ENCODE measurements at places on chromosomes 13 and 19.

DNA sequence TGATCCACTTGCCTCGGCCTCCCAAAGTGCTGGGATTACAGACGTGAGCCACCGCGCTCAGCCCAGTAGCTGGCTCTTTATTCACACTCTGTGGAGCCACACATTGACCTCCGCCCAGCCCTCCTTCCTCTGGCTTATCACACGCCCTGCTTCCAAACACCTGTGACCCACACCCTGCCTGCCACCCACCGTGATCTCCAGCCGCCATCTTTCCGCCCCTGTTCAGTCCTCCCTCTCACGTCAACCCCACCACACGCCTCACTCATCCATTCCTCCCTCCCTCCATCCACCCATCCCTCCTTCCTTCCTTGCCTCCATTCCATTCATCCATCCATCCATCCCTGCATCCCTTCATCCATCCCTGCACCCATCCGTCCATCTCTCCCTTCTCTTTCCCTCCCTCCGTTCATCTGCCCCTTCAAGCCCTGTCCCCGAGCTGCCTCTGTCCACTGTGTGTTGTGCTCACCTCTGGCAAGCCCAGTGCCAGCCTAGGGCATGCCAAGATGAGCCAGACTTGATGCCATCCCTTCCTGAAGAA, 17.6 kb downstream of the ZNF296 start:
- no peak for DNase-seq

- DNase-seq = no peak
Observed at GRCh38 chr13:20121159-20121525, 39.7 kb downstream of the GJA3 start.

DNA sequence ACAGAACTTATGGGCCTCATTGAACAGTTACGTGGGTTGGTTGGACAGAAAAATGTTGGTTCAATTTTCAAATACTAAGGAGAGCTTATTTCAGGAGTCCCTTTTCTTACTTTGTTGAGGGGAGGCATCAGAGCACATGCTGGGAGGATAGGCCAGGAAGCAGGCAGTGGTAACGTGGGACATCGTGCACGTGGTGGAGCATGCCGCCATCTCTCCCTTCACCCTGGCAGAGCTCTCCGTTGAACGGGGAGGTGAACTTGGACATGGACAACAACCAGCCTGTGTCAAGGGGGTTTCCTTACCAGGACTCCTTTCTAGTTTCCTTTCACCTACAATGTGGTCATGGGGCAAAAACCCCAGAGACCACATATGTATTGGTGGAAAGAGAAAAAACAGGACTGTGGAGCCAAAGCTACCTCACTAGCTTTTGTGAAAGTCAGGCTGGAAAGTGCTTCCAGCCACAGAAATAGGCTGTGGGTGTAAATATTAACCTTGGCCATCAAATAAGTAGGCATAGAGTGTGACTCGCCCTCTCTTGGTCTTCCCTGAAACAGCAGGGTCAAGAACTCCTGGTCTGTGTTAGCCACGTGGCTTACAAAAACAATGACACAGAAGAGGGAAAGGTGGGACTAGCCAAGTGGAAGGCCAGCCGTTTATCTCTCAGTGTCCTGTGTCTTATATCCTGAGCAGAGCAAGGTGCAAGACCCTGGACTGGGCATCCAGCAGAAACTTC, 14.4 kb downstream of the MICOS13 start:
- no peak for DNase-seq

- no peak for DNase-seq
Observed at GRCh38 chr19:34232566-34233481, 21.5 kb upstream of the GARRE1 start.

DNA sequence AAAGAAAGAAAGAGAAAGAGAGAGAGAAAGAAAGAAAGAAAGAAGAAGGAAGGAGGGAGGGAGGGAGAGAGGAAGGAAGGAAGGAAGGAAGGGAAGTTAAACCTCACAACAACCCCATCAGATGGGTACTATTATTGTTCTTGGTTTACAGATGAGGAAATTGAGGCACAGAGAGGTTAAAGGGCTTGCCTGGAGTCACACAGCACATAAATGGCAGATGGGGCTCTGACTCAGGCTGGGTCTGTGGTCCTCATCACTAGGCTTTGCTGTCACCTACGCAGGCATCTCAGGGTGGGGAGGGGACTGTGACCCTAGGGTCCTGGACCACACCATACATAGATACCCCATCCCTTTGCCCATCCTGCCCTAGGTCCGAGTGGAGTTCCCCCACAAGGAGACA, 36.3 kb downstream of the RDH8 start:
- no peak for DNase-seq

DNA sequence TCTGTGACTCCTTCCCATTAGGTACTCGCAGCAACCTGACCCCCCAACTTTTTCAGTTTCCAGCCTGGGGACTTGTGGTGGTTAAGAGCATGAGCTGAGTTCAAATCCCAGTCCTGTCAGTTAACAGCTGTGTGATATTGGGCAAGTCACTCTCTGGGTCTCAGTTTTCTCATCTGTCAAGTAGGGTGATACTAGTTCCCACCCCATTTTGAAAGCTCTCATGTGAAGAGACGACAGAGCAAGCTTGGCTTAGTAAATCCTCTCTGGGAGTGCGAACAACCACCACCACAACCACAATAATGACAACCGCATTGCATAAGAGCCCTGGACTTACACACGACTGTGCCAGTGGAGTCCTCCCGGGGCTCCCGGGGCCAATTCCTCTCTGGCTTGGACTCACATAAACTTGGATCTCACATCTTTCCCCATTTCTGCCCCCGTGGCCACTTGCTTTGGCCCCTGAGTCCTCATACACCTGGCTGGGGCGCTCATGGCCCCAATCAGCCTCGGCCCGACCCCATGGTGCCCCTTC, 454 bp downstream of the BLVRB start:
- no peak for DNase-seq

DNA sequence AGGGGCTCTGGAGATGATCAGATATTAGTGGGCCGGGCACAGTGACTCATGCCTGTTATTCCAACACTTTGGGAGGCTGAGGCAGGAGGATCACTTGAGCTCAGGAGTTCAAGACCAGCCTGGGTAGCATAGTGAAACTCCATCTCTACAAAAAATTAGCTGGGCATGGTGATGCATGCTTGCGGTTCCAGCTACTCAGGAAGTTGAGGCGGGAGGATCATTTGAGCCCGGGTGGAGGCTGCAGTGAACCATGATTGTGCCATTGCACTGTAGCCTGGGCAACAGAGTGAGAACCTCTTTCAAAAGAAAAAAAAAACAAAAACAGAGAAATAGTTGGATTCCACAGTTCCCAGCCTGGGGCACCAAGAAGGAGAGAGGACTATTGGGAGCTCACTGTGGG, 17.9 kb upstream of the SHFL start:
- DNase-seq = no peak

- DNase-seq = no peak
Observed at GRCh38 chr13:52377898-52378297, 28.1 kb downstream of the THSD1 start.

- DNase-seq = no peak
Observed at GRCh38 chr19:40192758-40193586, 1.7 kb downstream of the MAP3K10 start.

DNA sequence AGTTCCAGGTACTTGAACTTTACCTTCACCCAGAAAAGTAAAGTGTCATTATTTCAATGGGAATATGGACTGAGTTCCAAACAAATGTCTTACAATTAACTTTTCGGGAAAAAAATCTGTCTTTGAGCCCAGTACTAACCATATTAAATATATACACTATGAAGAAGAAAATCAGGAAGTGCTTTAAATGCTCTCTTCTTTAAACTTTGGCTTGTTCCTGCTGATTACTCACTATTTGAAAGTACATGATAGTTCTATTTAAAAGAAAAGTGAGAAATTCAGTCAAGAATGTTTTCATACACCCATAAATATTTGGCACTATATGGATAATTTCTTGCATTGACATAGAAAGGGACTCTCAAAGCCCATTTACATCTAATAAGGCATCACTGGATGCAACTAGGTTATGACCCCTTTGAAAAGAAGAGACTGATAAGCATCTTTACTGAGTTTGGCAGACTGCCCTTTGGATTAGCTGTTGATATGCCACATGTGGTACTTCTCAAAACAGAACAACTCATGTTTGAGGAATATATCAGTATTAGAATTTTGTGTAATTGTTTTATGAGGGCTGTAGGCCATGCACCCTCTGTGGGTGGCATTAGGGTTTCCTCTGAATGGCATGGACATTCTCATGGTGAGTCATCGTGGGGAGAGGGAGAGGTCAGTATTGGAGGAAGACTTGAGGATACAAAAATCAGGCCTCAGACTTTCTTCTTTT, 25.0 kb upstream of the VWA8 start:
- no peak for DNase-seq

- no peak for DNase-seq
Observed at GRCh38 chr19:32246006-32246405, 99.4 kb upstream of the ZNF507 start.

- no peak for DNase-seq
Observed at GRCh38 chr19:4288091-4288777, 9.2 kb downstream of the SHD start.

GRCh38 chr19:17323300-17323963, 11.2 kb downstream of the ANO8 start:
- DNase-seq = no peak

- no peak for DNase-seq
Observed at GRCh38 chr19:52542984-52543664, 15.7 kb downstream of the ZNF808 start.

DNA sequence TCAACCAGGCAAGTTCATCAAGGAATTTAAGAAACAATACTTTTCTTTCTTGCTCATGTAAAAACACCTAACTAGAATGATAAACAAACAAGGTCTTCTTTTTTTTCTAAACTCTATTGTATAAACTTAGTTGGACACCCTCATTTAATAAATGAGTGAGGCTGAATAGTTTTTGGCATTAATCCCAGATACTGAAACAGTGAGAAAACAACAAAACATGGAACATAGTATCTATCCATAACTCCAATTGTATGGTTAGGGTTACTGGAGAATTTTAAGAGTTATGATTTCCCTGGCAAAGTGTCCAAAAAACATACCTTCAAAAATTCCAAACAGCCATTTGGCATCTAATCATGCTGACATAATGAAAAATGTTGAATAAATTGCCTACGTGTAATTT, 5.8 kb upstream of the POMP start:
- no peak for DNase-seq

GRCh38 chr19:5588441-5588840, 20.7 kb upstream of the TINCR start:
- DNase-seq = no peak

- no peak for DNase-seq
Observed at GRCh38 chr19:38079926-38080380, 144.1 kb downstream of the DPF1 start.

- no peak for DNase-seq
Observed at GRCh38 chr13:98681049-98681448, 71.4 kb downstream of the SLC15A1 start.

- DNase-seq = no peak
Observed at GRCh38 chr19:2476451-2477140, 669 bp downstream of the GADD45B start.

- no peak for DNase-seq
Observed at GRCh38 chr13:22789916-22790315, 390.9 kb upstream of the SGCG start.

DNA sequence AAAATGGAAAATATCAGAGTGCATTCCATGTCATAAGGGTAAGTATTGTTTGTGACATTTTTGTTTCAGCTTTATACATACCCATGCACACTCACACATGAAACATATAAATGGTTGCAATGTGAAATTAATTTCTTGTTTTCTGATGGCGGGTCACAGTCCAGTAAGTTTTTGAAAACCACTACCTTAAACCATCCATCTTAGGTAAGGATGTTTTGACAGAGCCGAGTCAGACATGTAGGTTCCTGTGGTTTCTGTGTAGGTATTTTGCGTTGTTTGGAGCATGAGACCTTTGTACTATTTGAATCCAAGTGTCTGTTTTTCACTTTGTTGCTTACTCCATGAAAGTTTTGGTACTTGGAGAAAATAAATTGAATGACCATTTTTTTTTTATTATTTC, 121.7 kb downstream of the B3GLCT start:
- DNase-seq = no peak

DNA sequence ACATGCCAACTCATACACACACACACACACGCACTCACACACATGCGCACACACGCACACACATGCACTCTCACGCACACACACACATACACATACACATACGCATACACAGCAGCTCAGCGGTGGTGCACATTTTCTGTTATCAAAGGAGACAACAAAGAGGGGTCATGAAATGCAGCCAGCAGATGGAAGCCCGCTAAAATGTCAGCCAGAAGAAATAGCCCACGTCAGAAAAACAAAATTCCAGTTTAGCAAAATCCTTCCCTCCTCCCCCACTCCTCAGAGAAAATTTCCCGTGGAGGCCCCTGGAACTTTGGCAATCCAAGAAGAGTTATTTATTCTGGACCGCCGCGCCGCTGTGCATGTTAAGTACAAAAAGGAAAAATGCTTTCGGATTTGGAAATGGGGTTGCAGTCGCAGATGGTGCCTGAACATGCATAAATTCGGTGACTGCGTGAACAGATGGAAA, 114.6 kb upstream of the VSTM2B start:
- no peak for DNase-seq

DNA sequence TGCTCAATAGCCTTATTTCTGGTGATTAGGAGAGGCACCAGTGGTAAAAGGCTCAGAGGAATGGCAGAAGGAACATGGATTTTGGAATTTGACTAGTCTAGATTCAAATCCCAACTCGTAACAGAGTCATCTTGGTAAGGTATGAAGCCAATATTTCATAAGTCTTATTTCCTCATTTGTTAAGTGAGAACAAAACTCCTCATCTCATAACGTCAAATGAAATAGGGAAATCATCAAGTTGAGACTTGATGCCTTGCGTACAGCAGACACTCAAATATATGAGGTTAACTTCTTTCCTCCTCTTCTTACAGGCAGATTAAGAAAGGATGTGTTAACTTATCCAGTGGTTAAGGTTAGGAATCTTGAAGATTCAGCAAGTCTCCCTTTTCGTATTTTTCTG, 189.2 kb downstream of the DLEU7 start:
- DNase-seq = no peak

DNA sequence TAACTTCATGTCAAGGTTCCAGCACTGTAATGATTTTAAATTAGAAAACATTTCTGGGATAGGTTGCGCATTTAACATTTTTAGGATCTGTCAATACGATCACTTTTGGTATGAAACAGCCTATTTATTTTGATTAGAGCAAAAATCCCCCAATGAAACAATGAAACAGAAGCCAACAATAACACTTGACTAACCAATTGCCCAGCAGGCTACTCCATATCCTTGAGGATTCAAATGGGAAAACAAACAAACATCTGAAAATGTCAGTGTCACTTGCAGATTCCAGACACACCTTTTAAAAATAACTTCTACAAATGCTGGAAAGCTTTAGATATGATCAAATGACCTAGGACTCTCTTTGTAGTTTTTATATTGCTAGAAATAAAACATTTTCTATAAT, 1412.5 kb upstream of the PRR20A start:
- DNase-seq = no peak
